Activated naive CD8-positive, alpha-beta T cell treated with anti-CD3 and anti-CD28 coated beads for 36 hours (primary cell): ENCODE measurements at places on chromosomes 2 and 18. TPM values are rescaled to one million over a fixed set of nuclear protein-coding genes. Genes with fewer than 3 reads are reported as not detected.
A peak's percentile ranks its signal among the peaks of the same experiment; 100 is the strongest.

ANO7 gene
- 3.6 TPM for total RNA-seq

IL1F10 gene
- total RNA-seq = not detected

- no peak for DNase-seq
Observed at GRCh38 chr2:5121642-5122041, 570.5 kb upstream of the SOX11 start.

GRCh38 chr2:240450532-240451107 is 15.2 kb downstream of the GPC1 start:
- no peak for DNase-seq

GRCh38 chr2:114261366-114261765 is 181.1 kb upstream of the DPP10 start:
- DNase-seq = no peak

CPO gene
- total RNA-seq = not detected

SOCS6 gene
- 2.2 TPM for total RNA-seq

- DNase-seq = no peak
Observed at GRCh38 chr18:42082415-42083234, 127.6 kb downstream of the PIK3C3 start.

DNA sequence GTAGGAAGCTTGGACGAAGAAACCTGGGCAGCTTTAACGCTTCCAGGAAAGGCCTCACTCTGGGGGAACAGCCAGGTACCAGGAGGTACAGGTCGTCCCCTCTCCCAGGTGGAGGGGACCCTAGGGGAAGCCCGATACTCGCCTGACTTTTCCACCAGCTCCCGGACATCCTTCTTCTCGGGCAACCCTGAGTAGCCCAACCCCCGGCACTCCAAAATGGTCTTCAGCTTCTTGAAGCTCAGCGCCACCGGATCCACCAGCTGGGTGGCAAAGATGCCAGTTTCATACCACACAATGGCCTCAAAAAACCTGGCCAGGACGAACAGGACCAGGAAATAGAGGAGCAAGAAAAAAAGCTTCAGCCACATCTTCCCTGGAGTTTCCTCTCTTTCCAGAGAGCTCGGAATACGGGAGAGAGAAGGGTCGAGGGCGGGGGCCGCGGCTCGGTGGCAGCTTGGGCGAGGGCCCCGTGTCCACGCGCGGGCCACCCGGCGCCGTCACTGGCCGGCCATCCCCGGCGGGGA is 1.1 kb downstream of the RNF103 start:
- DNase-seq = peak; percentile 13

GRCh38 chr18:518081-518480 is 17.6 kb upstream of the COLEC12 start:
- no peak for DNase-seq

GRCh38 chr2:18829976-18830375 is 240.6 kb upstream of the NT5C1B start:
- no peak for DNase-seq

DNA sequence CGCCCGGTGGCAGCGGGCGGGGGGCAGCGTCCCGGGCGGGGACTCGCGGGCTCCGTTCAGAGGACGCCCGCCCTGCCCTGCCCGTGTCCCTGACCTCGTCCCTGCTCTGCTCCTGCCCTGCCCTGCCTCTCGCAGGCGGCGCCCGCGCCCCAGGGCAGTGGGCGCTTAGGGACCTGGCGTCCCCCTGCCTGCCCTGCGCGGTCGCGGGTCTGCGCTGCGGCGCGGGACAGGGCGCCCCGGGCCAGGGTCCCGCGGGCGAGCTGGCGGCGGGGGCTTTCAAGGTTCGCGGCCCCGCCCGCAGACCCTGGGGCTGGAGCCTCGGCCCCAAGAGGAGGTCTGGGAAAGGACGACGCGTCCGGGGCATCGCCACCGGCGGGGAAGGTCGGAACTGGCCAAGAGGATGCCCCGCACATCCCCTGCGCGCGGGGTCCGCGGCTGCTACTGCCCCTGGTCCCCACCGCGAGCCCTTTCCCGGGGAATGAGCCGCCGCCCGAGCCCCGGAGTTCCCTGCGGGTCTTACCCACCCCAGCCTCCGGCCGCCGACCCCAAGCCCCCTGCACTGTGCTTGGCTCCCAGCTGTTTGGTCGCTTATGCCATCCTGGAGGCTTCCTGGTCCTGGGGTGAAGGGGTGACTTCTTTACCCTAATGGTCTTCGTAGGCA is 679 bp downstream of the RNF144A start:
- peak; percentile 32 for DNase-seq

- DNase-seq = no peak
Observed at GRCh38 chr2:166134252-166135151, 6.7 kb upstream of the SCN1A start.

DYSF gene
- 4.3 TPM for total RNA-seq

- DNase-seq = no peak
Observed at GRCh38 chr2:189995679-189996078, 66.8 kb downstream of the MSTN start.

- DNase-seq = no peak
Observed at GRCh38 chr2:62186156-62186905, 9.6 kb upstream of the B3GNT2 start.

GRCh38 chr18:38427736-38428135 is 862.1 kb upstream of the CELF4 start:
- DNase-seq = no peak

DNA sequence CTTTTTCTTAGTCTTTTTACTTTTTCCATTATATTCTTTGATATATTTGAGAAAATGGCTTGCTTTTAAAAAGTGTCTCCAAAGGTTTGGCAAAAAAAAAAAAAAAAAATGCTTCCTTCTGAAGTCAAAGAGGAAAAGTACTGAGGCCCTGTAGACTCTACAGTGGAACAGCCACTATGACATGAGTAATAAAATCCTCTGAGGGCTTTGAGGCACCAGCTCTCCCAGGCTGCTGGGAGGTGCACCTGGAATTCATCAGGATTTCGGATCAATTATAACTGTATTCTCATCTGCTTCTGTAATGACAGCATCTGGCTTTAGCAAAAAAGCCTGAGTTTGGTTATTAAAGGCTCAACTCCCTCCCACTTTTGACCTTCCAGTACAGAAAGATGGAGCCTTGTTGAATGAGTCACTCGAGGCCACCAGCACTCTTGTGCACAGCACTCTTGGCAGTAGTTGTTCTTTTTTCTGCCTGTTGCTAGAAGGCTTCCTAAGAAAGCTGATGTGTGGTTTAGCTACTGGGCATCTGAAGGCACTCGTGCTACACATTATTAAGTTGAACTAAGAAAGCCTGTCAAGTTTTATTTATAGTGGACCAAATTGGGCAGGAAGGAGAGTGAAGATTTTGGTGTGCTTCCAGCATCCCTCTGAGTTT is 131.3 kb downstream of the PRPF40A start:
- no peak for DNase-seq

DNA sequence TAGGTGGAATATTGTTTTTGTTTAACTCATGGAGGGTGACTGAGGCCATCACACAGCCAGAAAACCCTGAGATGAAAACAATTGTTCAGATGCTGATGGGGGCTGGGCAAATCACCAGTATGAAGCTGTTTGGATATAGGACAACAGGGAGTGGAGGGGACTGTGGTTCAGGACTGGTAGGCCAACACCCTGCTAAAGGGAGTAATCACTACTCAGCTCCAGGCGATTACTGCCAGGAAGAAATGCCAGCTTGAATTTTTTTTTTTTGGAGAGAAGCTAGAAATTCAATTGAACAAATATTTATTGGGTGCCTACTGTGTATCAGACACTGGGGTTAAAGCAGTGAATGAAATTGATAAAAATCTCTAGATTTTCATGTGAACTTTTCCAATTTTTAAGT is 37.4 kb downstream of the TNP1 start:
- DNase-seq = no peak

DNA sequence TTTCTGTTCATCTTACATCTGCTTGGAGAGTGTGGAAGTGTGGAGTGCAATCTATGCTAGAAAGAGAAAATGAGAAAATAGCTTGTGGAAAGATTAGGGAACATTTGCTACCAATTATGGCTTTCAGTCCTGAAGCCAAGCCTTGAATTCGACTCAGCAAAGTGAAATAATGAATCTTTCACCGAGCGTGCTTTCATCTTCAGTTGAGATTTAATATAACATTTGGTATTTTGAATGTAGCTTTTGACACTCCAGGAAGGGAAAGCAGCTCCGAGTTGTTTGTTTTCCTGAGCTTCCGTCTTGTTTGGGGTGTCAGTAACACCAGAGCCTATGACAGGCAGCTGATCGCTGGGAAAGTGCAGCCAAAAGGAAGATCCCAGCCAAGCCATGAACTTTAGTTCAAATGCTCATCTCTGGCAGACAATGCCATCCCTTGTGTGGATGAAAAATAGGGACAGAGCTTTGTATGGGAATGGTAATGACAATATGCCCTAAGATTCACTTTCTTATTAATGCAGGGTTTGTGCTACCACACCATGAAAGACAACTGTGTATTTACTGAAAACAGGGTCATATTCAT is 25.0 kb upstream of the PHLPP1 start:
- DNase-seq = no peak

HOXD4 gene
- not detected for total RNA-seq

NEMP2 gene
- 14.5 TPM for total RNA-seq

VWC2L gene
- total RNA-seq = not detected

DNA sequence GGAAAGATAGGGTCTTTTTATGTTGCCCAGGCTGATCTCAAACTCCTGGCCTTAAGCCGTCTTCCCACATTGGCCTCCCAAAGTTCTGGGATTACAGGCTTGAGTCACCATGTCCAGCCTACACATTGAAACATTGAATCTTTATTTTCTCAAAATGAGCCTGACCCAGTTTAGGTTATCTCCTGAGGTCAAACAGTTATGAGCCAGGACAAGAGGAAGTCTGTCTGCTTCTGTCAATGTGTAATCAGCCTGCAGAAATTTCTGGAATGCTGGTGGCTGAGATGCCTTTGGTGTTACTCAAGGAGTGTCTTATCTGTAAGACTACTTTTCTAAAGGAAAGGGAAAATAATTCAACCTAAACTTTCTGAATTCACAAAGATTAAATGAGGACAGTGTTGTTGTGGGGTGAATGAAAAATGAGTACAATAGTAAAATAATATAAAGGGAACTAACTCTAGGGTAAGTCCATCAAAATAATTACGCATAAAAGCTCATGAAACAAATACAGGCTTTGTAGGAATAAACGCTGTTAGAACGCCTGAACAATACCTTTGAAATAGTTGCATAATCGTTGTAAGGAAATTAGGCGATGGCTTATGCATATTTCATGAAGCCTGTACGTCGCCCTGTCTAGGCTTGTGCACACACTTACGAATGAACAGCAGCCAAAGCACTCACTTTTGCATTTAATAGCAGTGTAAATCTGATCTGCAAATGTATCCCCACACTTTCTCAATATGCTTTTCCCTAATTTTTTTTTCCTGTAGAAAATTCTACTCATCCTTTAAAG is 260.8 kb downstream of the RDH14 start:
- no peak for DNase-seq

GRCh38 chr2:216078776-216079175 is 2.8 kb downstream of the PECR start:
- DNase-seq = no peak

- DNase-seq = peak; percentile 28
Observed at GRCh38 chr2:46187112-46187618, 110.0 kb upstream of the EPAS1 start.

DNA sequence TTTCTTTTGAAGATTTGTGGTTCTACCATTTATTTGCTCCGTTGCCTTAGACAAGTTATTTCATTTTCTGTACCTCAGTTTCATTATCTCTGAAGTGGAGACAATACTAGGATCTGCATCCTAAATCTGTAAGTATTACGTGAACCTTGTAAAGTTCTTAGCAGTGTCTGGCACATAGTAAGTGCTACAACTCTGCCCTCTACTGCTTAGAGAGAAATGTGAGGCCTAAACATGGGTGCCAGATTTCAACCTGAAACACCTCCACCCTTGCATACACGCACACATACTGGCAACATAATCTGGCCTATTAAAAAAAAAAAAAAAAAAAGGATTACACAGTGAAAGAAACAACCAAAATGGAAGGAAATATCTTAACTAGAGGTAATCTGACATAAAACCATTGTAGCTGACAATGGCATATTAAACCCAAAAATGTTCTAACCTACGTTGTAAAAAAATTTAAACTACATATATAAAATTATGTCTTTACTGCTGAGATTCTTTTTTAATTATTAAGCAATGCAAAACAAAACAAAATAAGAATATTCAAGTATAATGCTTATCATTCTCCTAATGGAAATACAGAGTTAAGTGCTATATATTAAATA is 132.6 kb downstream of the MAP2 start:
- no peak for DNase-seq

DNA sequence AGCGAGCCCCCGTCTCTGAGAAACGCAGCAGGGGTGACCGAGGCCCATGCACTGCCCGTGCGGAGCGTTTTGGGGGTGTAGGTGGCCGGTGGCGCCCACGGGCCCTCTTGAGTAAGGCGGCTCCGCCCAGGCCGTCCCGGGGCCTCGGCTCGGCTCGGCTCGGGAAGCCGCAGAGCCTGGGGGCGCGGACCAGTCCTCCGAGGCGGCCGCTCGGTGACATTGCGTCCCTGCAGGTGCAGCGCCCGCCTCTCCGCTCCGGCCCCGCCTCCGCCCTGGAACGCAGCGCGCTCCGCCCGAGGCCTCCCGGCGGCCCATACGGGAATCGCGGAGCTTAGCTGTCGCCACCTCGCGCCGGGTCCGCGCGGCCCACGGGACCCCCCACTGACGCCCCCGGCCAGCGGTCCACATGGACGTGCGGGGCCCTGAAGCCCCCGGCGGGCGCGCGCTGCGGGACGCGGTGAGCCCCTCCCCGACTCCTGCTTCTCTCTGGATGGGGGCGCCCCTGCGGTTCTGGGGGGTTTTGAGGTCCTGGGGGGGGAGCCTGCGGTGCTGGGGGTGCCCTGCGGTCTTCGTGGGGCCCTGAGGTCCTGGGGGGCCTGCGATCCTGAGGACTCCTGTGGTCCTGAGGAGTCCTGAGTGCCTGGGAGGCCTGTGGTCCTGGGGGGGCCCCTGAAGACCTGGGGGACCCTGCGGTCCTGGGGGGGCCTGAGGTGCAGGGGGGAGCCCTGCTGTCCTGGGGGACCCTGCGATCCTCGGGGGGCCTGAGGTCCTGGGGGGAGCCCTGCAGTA is at the start of gene HSBP1L1:
Gene HSBP1L1, plus strand, starts transcription at position 314 of the 789 bp plus-strand sequence. Its CDS starts 93 bp downstream, at position 407.
- DNase-seq = peak; percentile 84

DNA sequence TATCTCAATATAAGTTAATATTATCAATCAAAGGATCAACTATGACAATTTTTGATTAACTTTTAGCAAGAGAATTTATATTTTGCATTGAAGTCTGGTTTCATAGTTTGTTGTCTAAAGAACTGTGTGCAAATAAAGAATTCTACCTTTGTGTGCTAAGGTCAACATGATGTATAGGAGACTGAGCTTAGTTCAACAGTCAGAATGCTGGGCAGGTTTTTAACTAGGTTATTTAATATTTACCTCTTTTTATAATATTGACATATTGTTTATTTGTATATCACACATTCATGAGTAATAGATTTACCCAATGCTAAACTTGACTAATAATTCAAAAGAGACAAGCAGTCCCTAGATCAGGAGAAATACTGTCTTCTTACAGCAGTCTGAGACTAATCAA is 831.4 kb downstream of the DSC3 start:
- no peak for DNase-seq

- peak; percentile 72 for DNase-seq
Observed at GRCh38 chr2:68362069-68362468, 3.0 kb upstream of the PLEK start.

- DNase-seq = no peak
Observed at GRCh38 chr2:58055033-58055786, 8.6 kb downstream of the VRK2 start.

- DNase-seq = no peak
Observed at GRCh38 chr18:2049986-2050385, 521.3 kb downstream of the METTL4 start.
